ENCODE measurements at places on chromosomes 4 and X.

DNA sequence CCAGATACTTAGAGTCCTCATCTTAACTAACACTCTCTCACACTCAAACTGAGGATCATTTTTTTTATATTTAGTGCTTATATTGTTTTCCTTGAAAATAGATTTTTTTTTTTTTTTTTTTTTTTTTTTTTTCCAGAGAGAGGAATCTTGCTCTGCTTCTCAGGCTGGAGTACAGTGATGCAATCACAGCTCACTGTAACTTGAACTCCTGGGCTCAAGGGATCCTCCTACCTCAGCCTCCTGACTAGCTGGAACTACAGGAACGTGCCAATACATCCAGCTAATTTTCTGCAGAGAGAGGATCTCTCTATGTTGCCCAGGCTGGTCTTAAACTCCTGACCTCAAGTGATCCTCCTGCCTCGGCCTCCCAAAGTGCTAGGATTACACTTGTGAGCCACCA lies 650.3 kb upstream of the ATOH1 start:
- no peak for DNase-seq

DNA sequence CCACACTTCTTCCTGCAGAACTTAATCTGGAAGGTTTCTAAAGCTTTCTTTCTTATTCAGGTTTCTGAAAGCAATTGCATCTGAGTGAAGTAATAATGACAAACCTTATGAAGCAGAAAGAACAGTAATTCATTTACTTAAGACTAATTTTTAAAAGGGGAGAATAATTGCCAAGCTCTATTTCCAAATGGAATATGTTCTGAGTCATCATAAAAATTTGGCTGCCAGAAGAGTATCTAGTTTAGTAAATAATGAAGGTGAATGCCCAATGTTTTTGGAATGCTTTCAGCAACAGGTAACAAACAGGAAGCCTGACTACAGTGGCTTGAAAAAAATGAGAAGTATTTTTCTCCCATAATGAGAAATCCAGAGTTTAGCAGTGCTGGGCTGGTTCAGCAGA lies 227.3 kb upstream of the TET2 start:
- DNase-seq = no peak

DNA sequence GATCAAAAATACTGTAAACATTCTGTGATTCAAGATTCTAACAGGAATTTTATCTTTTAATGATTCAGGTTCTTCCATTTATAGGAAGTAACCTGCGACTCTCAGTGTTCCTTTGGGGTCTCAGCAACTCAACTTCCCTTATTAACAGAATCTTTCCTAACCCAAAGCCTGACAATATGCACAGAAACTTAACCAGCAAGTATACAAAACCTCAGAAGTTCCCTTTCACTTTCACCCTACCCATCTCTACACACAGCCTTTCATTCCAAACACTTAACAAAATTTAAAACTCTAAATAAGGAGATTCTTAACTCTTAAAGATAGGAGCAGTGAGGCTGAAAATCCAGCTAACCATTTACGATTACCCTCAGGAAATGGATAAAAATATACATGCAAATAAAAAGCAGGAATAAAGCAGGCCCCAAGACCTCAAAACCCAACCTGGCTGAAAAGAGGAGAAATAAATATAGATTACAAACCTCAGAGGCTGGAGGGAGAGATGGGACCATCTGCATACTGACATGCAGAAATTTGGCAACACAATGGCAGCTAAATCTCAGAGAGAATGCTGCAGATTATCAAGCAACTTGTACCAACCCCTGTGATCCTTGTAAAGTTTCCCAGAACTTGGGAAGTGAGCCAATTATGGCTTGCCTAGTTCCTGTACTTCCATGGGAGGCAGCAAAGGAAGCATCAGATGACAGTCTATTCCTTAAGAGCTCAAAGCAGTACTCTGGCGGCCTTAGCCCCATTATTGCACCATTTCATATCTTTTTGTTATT lies 101.0 kb downstream of the ATP11C start:
- no peak for DNase-seq

GRCh38 chrX:23540532-23540931 lies 126.8 kb upstream of the PRDX4 start:
- DNase-seq = no peak

DNA sequence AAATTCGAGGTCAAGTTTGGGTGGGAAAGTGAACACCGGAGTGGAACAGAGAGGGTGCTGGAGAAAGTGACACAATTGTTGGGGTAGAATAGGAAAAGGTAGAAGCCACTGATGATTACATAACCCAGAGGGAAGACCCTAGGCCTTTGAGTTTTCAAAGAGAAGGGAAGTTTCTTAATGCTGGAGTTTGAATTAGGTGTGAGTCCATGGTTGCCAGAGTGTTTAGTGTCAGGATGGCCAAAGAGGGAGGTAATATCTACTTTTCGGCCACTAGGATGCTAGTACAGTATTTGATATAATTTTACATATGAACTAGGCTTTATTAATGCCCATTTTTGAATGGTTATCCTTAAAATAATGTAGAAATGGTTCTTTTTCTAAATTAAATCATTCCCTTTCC lies 5.4 kb downstream of the BCORL1 start:
- no peak for DNase-seq

DNA sequence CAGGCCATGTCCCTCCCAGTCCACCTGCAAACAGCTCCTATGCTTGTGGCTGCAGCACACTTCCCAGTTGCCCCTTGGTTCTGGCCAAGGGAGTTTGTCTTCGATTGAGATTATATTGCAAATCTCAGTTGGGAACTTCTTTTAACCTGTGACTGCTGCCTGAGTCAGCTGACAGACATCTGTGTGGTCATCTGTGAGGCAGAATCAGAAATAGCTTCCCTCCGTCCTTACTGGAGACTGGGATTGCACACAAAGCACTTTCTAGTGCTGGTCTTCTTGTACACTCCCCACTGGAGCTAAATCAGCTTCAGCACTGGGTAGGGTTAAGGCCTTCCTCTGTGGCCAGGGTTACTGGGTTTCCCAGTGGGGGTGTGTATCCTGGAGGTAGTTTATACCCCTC lies 34.3 kb downstream of the ZNF330 start:
- no peak for DNase-seq

- DNase-seq = no peak
Observed at GRCh38 chr4:167176723-167177367, 57.4 kb downstream of the SPOCK3 start.

- no peak for DNase-seq
Observed at GRCh38 chrX:23811656-23812055, 28.7 kb downstream of the SAT1 start.

- no peak for DNase-seq
Observed at GRCh38 chr4:93475730-93476129, 352.8 kb upstream of the ATOH1 start.

DNA sequence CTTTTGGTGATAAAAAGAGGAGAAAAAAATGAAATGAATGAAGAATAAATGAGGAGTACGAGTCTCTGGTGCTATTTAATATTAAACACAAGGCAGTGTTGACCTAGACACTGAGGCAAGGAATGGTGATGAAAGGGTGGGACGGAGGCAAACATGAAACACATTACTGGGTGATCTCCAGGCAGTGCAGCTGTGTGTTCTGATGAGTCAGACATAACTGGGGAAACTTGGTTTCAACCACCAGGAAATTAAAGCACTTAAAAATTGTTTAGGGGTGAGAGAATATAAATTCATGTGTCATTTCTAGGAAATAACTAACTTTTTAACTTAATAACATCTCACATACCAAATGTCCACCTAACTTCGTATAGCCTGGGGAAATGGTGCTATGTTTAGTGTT lies 19.7 kb upstream of the CXCL6 start:
- DNase-seq = no peak

- DNase-seq = no peak
Observed at GRCh38 chr4:17763931-17764330, 17.5 kb downstream of the FAM184B start.

DNA sequence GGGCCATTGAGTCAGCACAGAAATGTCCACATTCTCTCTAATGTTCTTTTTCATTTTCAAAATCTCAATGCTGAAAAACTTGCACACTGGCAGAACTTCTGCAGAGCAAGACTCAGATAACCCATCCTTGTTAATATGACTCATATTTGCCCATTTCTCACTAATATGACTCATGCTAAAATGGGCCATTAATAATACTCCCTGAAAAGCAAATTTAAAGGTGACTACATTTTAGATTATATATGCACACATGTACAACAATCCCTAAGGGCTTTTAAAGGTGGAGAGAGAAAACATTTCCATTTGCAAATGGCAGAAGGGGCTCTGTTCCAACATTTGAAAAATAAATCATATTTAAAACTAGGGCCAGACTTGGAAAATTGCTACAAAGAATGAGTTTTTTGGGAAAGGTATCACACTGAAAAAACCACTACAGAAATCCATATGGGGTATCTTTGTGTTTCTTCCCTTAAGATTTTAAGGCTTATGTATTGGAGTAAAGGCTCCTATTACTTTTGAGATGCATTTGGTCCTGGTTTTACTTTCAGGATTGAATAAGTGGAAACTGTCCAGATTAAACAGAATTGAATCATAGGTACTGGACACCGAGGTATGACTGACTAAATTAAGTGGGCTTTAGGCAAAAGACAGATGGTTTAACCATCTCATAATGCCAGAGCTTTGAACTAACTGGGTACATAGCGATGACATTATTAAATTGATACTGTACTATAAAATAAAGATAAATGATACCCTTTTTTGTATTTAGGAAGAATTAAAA lies 30.0 kb downstream of the TLR2 start:
- DNase-seq = no peak
